ENCODE measurements at places on chromosomes 4 and X.

DNA sequence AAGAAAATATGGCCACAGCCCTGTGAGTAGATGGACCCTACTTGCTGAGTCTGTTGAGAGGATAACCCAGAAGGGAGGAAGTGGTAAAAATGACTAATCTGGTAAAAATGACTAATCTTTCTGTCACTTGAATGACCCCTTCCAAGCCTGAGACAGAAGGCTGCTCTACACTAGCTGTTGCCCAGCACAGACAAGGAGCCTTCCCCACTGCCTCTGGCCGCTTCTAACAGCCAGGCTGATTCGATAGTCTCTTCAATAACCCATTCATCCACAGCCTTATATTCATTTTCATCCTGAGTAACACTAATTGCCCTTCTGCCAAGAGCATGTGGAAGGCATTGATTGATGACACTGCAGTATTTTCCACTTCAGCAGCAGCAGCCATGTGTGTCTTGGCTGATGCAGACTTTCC lies 18.4 kb downstream of the MAGEB17 start:
- no peak for DNase-seq

DNA sequence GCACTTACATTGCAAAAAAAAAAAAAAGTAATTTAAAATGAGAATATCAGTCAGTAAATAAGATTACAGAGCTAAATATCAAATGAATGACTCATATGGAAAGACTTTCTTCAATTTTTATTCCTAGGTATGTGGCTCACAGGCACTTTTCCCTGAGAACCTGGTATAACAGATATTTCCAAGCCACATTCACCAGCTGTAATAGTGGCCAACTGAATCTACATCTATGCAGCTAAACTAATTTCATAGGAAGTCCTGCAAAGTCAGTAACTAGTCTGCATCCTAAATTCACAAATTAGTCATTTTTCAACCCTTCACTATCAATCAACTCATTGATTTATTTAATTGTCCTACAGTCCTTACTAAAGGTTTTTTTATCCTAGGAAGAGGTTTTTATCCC lies 5.6 kb downstream of the PDE5A start:
- no peak for DNase-seq

DNA sequence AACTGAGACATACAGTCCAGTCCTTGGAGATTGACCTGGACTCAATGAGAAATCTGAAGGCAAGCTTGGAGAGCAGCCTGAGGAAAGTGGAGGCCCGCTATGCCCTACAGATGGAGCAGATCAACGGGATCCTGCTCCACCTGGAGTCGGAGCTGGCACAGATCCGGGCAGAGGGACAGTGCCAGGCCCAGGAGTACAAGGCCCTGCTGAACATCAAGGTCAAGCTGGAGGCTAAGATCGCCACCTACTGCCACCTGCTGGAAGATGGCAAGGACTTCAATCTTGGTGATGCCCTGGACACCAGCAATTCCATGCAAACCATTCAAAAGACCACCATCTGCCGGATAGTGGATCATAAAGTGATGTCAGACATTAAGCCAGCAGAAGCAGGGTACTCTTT lies 20.4 kb upstream of the FRMPD3 start:
- DNase-seq = no peak

DNA sequence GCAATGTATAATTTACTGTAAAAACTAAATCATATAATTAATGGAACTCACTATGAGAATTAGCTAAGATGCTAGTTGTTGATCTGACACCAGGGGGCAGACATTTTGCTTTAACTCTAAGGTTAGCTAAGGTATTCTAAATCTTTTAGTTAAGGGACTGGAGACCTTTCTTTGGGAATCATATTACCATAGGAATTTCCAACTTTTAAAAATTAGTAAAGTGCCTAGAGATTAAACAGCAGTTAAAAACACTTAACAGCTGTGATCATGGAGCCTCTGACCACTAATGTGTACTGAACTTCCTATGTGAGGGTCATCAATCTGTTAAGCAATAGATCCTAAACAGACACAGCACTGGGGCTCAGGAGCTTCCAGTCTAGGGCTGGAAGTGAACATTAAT lies 226.6 kb downstream of the NSUN7 start:
- DNase-seq = no peak

DNA sequence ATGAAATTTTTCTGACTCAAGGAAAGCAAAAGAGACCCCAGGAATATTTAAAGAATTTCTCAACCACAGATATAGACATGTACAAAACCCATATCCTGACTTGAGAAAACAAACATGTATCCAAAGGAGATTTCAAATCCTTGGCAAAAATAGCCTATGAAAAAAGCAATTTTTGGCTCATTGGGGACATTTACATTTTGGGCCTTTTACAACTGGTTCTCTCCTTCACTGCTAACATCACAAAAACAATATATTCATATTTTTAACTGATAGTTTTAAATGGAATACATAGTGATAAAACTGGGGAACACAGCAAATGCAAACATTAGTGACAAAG lies 65.0 kb downstream of the SH3RF1 start:
- DNase-seq = no peak

- no peak for DNase-seq
These were observed 75.4 kb downstream of the AR start for GRCh38 chrX:67619253-67619652.

- no peak for DNase-seq
These were observed 55.5 kb downstream of the WFS1 start for GRCh38 chr4:6324999-6325787.

DNA sequence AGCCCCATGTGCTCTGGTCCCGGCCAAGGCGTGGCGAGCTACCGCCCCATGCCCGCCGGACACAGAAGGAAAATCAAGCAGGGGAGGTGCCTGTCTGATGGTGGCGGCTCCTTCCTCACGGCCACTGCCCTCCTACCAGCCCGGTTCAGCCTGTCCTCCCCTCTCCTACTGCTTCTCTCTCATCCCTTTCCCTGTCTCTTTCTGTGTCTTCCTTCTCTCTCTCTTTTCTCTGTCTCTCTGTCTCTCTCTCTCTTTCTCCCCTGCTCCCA lies 279.1 kb downstream of the ASMT start:
- DNase-seq = no peak

GRCh38 chr4:6917461-6918271 lies 8.0 kb downstream of the TBC1D14 start:
- DNase-seq = no peak

- DNase-seq = no peak
These were observed 126.0 kb downstream of the GLRA3 start for GRCh38 chr4:174702979-174703478.

Measured in stimulated activated CD8-positive, alpha-beta memory T cell treated with anti-CD3 and anti-CD28 coated beads, Interleukin-7, amount 100 ng/mL, for 1 hour (primary cell).